ENCODE measurements at places on chromosomes 16 and 17. TPM values are rescaled to one million over a fixed set of nuclear protein-coding genes. Genes with fewer than 3 reads are reported as not detected.

Gene EXOC3L1
- not detected for total RNA-seq

- DNase-seq = no peak
- H3K27me3 ChIP-seq = peaks cover 5% of the 10 kb centered on the region
- no peak overlapping the region for H3K27ac ChIP-seq
- no peaks in the 10 kb centered on the region for H3K36me3 ChIP-seq
- H3K4me3 ChIP-seq = no peak overlapping the region
Observed at GRCh38 chr16:49531931-49532840, 158.6 kb downstream of the C16orf78 start.

DNA sequence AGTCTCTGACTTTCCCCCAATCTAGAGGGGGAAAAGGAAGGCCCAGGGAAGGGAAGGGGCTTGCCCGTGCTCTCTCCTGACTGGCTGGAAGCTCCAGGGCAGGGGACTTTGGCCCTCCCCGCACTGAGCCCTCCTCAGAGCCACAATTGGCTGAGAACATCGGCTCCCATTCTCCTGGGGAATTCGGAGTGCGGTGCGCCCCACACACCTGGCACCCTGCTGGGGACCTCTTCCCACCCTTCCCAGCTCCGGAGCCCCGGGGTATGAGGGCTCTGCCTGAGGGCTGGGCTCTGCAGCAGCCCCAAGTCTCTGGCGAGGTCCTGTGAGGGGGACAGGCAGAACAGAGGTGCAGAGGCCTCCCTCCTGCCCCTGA is 36.0 kb downstream of the PIMREG start:
- H3K4me3 ChIP-seq = no peak overlapping the region
- DNase-seq = no peak
- no peak overlapping the region for H3K27ac ChIP-seq
- H3K36me3 ChIP-seq = no peaks in the 10 kb centered on the region

DNA sequence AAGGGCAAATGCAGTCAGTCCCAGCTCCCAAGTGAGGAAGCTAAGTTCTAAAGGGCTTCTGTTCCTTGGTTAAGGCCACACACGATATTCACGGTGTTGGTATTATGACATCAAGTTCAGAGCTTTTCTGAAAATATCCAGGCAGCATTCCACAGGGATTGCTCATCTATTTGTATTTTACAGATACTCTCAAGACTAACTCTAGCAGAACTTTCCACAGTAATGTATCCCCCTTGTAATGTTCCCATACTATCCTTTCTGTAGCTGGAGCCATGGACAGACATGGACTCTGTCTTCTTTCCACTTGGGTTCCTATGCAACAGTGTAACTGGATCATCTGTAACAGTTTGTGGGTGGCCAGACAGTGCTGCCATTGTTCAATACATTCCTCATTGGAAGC is 13.5 kb downstream of the SDR42E1 start:
- peak overlapping the region; percentile 19 for H3K4me3 ChIP-seq
- H3K36me3 ChIP-seq = no peaks in the 10 kb centered on the region
- peaks cover 17% of the 10 kb centered on the region for H3K4me1 ChIP-seq

- no peak for DNase-seq
- H3K27me3 ChIP-seq = no peaks in the 10 kb centered on the region
- H3K4me1 ChIP-seq = peaks cover 14% of the 10 kb centered on the region
- H3K27ac ChIP-seq = no peak overlapping the region
Observed at GRCh38 chr17:78818932-78819331, 21.7 kb downstream of the USP36 start.

DNA sequence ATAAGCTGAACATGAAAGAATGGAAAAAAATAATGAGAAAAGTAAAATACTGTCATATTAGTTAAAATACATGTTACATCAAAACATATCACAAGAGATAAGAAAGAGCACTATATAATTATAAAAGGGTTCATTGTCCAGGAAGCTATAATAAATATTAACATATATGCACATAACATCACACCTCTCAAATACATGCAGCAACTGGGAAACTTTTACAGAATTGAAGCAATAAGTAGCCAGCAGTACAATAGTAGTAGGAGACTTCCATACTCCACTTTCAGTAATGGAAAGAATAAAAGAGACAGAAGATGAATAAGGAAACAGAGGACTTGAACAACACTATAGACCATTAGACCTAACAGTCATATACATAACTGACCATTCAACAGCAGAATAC is 90.4 kb downstream of the AHSP start:
- no peak overlapping the region for H3K4me3 ChIP-seq
- DNase-seq = no peak
- H3K4me1 ChIP-seq = no peaks in the 10 kb centered on the region
- no peaks in the 10 kb centered on the region for H3K27me3 ChIP-seq

Gene DCXR
- total RNA-seq = 83.5 TPM

DNA sequence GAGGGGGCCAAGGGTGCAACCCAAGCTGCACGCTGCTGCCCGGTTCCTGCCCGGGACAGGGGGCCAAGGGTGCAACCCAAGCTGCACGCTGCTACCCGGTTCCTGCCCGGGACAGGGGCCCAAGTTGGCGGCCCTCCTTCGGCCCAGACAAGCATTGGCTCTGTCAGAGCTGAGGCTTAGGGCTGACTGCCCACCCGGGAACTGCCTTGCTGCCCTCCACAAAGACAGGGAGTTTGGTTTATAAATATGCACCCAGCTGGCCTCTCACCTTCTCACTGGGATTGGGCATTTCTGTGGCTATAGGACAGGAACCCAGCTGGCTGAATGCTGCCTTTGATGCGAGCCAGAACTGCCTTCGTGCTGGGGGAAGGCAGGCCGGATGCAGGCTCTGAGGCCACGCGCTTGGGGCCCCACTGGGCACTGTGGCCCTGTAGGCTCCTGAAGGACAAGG is 105.7 kb downstream of the IRX5 start:
- DNase-seq = no peak
- no peaks in the 10 kb centered on the region for H3K27me3 ChIP-seq
- H3K27ac ChIP-seq = no peak overlapping the region

Gene HSPB9
- total RNA-seq = not detected

DNA sequence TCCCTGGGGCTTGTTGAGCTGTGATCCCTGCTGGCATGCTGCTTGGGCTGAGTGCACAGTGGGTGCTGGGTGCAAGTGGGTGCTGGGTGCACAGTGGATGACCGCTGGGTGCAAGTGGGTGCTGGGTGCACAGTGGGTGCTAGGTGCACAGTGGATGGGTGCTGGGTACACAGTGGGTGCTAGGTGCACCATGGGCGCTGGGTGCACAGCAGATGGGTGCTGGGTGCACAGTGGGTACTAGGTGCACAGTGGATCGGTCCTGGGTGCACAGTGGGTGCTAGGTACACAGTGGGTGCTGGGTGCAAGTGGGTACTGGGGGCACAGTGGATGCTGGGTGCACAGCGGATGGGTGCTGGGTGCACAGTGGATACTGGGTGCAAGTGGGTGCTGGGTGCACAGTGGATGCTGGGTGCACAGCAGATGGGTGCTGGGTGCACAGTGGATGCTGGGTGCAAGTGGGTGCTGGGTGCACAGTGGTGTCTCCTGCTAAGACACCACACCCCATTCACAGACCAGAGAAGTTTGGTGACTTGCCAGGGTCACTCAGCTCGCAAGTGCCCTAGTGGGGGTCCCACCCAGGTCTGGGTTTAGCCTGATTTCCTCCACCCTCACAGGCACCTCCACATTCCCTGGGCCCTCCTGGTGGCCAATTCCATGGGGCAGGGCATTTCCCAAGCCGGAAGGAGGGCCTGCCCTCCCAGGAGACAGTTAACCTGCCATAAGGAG is 33.5 kb downstream of the ZFPM1 start:
- no peak for DNase-seq
- no peaks in the 10 kb centered on the region for H3K36me3 ChIP-seq
- no peak overlapping the region for H3K4me3 ChIP-seq
- no peak overlapping the region for H3K27ac ChIP-seq

Measured in GM23248 (cell line).